HCT116 (cell line): ENCODE measurements at places on chromosomes 7 and 10. TPM values are rescaled to one million over a fixed set of nuclear protein-coding genes. Genes with fewer than 3 reads are reported as not detected.
A peak's percentile ranks its signal among the peaks of the same experiment; 100 is the strongest.

Gene CTNNA3
- total RNA-seq, result 0.32 TPM

Gene C10orf105
- total RNA-seq, result not detected

Gene CCDC172
- not detected for total RNA-seq

Gene HOXA3
- 9.2 TPM for total RNA-seq

Gene PDZD7
- total RNA-seq, result 6.1 TPM

Gene PGAM2
- total RNA-seq, result 0.27 TPM

Gene COL13A1
- total RNA-seq, result 5.9 TPM

DNA sequence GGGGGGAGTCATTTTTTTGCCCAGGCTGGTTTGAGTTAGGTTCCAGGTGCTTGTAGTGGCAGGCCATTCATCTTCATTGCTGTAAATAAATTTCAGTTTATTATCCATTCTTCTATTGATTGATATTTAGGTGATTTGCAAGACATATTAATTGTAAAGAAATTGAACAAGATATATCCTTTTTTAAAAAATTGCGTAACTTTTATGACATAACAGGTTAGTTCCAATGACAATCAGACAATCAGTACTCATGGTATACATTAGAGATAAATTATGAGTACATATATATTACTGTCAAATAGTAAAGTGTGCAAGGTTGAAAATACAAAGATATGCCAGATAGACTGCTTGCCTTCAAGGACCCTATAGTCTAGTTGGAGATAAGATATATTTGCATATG, 92.2 kb upstream of the GLCCI1 start:
- no peak overlapping the region for H3K4me3 ChIP-seq
- H3K27me3 ChIP-seq, result no peaks in the 10 kb centered on the region
- no peak overlapping the region for H3K27ac ChIP-seq
- no peaks in the 10 kb centered on the region for H3K4me1 ChIP-seq
- no peaks in the 10 kb centered on the region for H3K36me3 ChIP-seq
- DNase-seq, result no peak

- no peak overlapping the region for H3K4me3 ChIP-seq
- no peak overlapping the region for H3K27ac ChIP-seq
- H3K27me3 ChIP-seq, result no peaks in the 10 kb centered on the region
Observed at GRCh38 chr10:75956624-75957023, 525.2 kb downstream of the LRMDA start.

DNA sequence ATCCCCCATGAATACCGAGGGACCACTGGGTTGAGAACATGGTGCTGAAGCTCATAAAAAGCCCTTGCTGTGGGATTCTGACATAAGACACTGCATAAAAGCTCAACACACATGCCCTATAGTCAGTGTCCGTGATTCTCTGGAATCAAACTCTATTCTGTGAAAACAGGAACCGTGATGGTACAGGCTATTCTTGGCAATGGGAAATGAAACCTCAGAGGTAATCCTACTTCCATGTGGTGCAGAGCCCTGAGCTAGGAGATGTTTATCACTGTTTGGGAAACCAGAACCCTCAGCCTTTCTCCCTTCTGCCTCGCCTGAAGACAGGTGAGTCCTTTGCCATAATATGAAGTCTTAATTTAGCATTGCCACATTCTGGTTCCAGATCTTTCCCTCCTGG, 80.8 kb upstream of the PRSS1 start:
- H3K27me3 ChIP-seq, result no peaks in the 10 kb centered on the region
- H3K4me3 ChIP-seq, result no peak overlapping the region
- no peaks in the 10 kb centered on the region for H3K4me1 ChIP-seq
- H3K27ac ChIP-seq, result no peak overlapping the region

GRCh38 chr7:29825775-29826529, 19.6 kb downstream of the WIPF3 start:
- no peak overlapping the region for H3K4me3 ChIP-seq
- H3K4me1 ChIP-seq, result no peaks in the 10 kb centered on the region
- H3K36me3 ChIP-seq, result no peaks in the 10 kb centered on the region

DNA sequence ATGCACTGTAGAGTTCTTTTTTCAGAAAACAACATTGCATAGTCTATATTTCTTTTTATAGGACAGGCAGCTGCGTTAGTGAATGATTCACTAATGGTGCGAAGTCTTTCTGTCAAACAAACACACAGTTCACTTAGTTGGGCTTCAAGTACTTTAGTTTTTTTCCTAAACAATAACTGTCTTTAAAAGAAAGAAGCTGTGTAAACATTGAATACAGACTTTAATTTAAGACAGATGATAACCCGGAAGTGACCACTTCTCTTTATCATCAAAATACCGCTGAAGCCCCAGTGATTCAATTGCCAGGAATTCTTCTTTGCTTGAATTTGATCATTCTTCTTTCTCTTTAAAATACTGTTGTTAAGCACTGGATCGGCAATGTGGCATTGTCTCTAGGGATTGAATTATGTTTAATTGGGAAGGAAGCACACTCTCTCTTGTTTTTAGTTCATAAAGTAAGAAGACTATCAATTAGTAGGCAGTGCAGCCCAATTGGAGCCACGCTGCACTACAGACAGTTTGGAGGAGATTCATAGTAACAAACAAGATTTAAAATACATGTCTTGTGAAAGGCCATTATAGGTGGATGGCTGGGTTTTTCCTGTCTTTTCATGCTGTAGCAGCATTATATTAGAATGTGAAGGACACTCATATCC, 30.4 kb downstream of the CNTNAP2 start:
- no peaks in the 10 kb centered on the region for H3K4me1 ChIP-seq
- H3K36me3 ChIP-seq, result no peaks in the 10 kb centered on the region
- no peak overlapping the region for H3K4me3 ChIP-seq
- no peaks in the 10 kb centered on the region for H3K27me3 ChIP-seq
- DNase-seq, result no peak

DNA sequence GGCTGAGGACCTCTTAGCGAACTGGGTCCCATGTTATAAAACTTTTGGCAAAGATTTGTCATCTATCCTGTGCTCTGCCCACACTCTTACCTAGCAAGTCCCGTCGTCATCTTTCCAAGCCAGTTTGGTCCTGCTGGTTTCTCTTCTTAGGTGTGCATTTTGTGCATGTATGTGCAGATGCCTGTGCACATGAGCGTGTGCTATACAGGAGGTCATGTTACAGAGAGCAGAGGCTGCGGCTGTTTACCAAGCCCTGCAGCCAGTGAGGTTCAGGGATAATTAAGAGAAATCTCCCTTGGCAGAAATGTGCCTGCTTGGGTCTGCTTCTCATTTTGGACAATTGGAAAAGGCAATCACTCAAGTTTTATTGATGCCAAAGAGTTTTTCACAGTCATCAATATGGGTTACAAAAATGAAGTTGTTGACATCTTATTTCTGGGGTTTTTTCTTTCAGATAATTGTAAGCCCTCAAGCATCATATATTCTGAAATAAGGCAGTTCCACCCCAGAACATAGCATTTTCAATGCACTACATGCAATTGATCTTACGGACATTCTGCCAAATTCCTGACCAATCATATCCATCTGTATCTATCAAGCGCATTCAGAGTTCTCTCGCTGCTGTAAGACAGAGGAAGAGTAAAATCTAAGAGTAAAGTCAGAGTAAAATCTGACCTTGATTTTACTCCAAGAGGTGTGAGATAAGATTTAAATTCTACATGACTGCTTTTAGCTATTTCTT, 361.4 kb upstream of the ZNF32 start:
- H3K36me3 ChIP-seq, result no peaks in the 10 kb centered on the region
- H3K27ac ChIP-seq, result no peak overlapping the region
- DNase-seq, result no peak
- H3K4me1 ChIP-seq, result peaks cover 7% of the 10 kb centered on the region; the same call in 1 of the 2 replicates

GRCh38 chr10:17497446-17498030, 43.1 kb upstream of the ST8SIA6 start:
- H3K27ac ChIP-seq, result no peak overlapping the region
- H3K36me3 ChIP-seq, result no peaks in the 10 kb centered on the region
- no peak overlapping the region for H3K4me3 ChIP-seq
- H3K4me1 ChIP-seq, result no peaks in the 10 kb centered on the region
- DNase-seq, result no peak

DNA sequence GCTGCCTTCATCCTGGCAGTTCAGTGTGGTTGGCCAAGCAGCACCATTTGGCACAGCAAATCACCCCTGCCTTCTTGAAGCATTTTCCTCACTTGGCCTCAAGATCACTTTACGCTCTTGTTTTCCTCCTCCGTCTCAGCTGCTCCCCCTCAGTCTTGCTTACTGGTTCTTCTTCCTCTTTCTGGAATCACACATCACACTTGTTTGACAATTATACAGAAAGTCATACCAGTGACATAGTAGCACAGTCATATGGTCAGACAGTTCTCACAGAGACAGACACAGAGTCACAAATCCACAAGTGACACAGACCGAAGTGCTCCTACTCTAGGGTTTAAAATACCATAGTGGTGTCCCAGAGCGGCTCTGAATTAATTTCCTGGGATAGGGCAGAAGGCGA, 43.8 kb upstream of the ARL4A start:
- DNase-seq, result no peak
- no peaks in the 10 kb centered on the region for H3K27me3 ChIP-seq
- H3K4me3 ChIP-seq, result no peak overlapping the region
- peaks cover 4% of the 10 kb centered on the region for H3K4me1 ChIP-seq
- no peak overlapping the region for H3K27ac ChIP-seq
- H3K36me3 ChIP-seq, result no peaks in the 10 kb centered on the region

DNA sequence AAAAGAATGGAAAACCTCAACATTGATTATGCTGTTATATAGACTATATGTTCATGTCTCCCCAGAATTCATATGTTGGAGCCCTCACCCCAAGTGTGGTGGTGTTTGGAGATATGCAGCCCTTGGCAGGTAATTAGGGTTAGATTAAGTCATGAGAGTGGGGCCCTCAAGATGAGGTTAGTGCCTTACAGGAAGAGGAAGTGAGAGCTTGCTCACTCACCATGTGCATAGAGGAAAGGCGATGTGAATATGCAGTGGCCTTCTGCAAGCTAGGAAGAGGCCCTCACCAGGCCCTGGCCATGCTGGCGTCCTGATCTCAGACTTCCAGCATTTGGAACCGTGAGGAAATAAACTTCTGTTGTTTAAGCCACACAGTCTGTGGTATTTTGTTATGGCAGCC, 14.8 kb downstream of the ZNF33A start:
- H3K27ac ChIP-seq, result no peak overlapping the region
- H3K4me1 ChIP-seq, result peaks cover 15% of the 10 kb centered on the region
- H3K36me3 ChIP-seq, result no peaks in the 10 kb centered on the region; the same call in 1 of the 2 replicates
- no peak for DNase-seq
- H3K27me3 ChIP-seq, result no peaks in the 10 kb centered on the region

DNA sequence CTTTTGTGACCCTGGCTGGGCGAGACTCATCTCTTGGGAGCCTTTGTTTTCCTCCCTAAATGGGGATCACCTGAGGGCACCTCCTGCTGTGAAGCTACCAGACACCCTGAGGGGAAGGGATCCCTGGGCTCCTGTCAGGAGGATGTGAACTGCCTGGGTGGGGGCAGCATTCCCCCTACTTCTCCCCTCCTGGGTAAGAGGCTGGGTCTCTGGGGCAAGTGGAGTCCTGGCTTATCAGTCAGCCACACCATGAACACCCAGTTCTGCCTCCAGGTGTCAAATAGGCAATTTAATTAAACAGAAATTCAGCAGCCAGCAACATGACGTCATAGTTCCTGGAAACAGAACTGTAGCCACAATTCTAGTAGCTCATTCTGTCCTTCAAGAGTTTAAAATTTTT, 97.7 kb upstream of the RET start:
- H3K4me1 ChIP-seq, result peaks cover 6% of the 10 kb centered on the region; the same call in 1 of the 2 replicates
- no peak overlapping the region for H3K27ac ChIP-seq
- no peaks in the 10 kb centered on the region for H3K36me3 ChIP-seq
- no peaks in the 10 kb centered on the region for H3K27me3 ChIP-seq
- H3K4me3 ChIP-seq, result no peak overlapping the region

DNA sequence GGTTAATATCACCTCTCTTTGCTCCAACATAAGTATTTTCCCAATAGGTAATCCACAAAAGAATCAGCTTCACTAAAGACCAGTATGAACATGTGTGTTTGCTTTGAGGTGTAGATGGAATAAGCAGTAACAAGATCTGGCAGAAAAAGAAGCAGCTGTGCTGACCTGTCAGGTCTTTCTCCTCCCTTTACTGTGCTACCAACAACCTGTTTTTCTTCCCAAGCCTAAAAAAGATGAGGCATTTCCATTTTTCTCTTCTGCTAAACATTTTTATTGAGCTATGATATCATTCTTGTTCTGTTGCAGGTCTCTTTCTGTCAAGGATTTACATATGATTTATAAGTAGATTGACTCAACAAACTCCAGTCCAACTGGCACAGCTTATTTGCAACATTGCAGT, 315.2 kb upstream of the GLI3 start:
- no peaks in the 10 kb centered on the region for H3K36me3 ChIP-seq
- no peaks in the 10 kb centered on the region for H3K27me3 ChIP-seq
- H3K4me3 ChIP-seq, result no peak overlapping the region
- no peaks in the 10 kb centered on the region for H3K4me1 ChIP-seq
- no peak for DNase-seq
- no peak overlapping the region for H3K27ac ChIP-seq

DNA sequence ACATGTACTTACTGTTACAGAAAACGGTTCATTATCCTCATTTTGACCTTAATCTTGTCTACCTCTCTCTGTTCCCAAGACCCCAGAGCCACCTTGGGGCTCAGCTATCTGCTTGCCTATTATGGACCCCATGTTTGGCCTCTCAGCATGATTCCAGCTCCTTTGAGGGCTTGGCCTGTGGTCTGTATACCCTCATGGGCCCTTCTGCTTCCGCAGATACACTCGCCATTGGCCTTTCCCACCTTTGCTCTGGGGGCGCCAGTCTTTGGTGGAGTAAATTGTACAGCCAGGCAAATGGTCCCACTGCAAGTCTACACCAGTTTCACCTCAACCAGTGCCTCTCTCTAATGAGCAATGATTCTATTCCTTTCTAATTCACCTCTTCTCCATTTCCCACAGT, 109.2 kb upstream of the ZNF746 start:
- no peak overlapping the region for H3K27ac ChIP-seq
- no peaks in the 10 kb centered on the region for H3K4me1 ChIP-seq
- DNase-seq, result no peak
- no peak overlapping the region for H3K4me3 ChIP-seq
- peaks cover 8% of the 10 kb centered on the region; the same call in 1 of the 2 replicates for H3K36me3 ChIP-seq

GRCh38 chr10:86937502-86938154, 19.8 kb downstream of the MMRN2 start:
- no peak overlapping the region for H3K27ac ChIP-seq
- no peak overlapping the region for H3K4me3 ChIP-seq
- no peaks in the 10 kb centered on the region for H3K36me3 ChIP-seq
- H3K4me1 ChIP-seq, result peaks cover 10% of the 10 kb centered on the region
- no peak for DNase-seq

GRCh38 chr7:50598460-50599343, 33.5 kb upstream of the DDC start:
- DNase-seq, result no peak
- H3K27me3 ChIP-seq, result no peaks in the 10 kb centered on the region
- no peak overlapping the region for H3K4me3 ChIP-seq
- no peak overlapping the region for H3K27ac ChIP-seq
- no peaks in the 10 kb centered on the region for H3K36me3 ChIP-seq

GRCh38 chr10:13302821-13303555, 3.1 kb upstream of the PHYH start:
- H3K36me3 ChIP-seq, result no peaks in the 10 kb centered on the region
- peaks cover 15% of the 10 kb centered on the region for H3K4me1 ChIP-seq
- no peak for DNase-seq
- H3K27ac ChIP-seq, result peak overlapping the region; percentile 69

GRCh38 chr10:124544711-124545110, 83.1 kb downstream of the LHPP start:
- H3K27me3 ChIP-seq, result no peaks in the 10 kb centered on the region
- no peak overlapping the region for H3K4me3 ChIP-seq
- H3K27ac ChIP-seq, result no peak overlapping the region
- no peaks in the 10 kb centered on the region for H3K4me1 ChIP-seq
- H3K36me3 ChIP-seq, result no peaks in the 10 kb centered on the region

GRCh38 chr7:74033372-74034311, 5.7 kb downstream of the ELN start:
- H3K4me1 ChIP-seq, result no peaks in the 10 kb centered on the region
- no peak for DNase-seq
- no peak overlapping the region for H3K27ac ChIP-seq
- H3K27me3 ChIP-seq, result no peaks in the 10 kb centered on the region
